PC-9 (cell line): ENCODE measurements at places on chromosomes 7 and 10. TPM values are rescaled to one million over a fixed set of nuclear protein-coding genes. Genes with fewer than 3 reads are reported as not detected.

The SORCS3 gene
- total RNA-seq, result not detected in 2 replicates

The ADAM12 gene
- 15.6 and 16.8 TPM in 2 replicates for total RNA-seq

The POLR2J3 gene
- 51.1 and 54.0 TPM in 2 replicates for total RNA-seq

The FAM180A gene
- not detected in 2 replicates for total RNA-seq
